ENCODE measurements at places on chromosomes 11 and 22.

GRCh38 chr22:29788339-29789279, 21.4 kb downstream of the UQCR10 start:
- no peak for DNase-seq

DNA sequence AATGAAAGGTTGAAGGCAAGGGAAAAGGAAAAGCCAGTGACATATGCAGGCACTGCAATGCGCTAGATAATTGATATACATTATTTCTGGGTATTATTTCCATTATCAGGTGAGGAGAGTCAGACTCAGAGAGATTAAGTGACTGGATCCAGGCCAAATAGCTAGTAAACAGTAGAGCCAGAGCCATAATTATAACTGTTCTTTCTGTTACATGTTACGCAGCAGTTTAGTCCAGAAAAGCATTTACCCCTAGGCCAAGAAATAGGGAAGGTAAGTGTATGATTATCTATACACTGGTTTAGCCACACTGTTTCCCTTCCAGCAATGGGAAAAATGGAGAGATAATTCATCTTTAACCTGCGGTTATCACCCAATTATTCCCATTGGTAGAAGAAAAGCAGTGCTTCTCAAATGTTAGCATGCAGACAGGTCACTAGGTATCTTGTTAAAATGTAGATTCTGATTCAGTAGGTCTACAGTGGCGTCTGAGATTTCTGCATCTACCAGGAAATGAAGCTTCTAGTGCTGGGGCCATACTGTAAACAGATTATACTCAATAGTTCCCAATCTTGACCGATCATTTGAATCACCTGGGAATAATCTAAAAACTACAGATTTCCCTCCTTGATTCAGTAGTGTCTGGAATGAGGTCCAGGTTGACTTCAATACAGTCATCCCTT, 69.4 kb downstream of the RBFOX2 start:
- no peak for DNase-seq

- DNase-seq: no peak
Observed at GRCh38 chr11:117717485-117718314, 79.3 kb downstream of the DSCAML1 start.

DNA sequence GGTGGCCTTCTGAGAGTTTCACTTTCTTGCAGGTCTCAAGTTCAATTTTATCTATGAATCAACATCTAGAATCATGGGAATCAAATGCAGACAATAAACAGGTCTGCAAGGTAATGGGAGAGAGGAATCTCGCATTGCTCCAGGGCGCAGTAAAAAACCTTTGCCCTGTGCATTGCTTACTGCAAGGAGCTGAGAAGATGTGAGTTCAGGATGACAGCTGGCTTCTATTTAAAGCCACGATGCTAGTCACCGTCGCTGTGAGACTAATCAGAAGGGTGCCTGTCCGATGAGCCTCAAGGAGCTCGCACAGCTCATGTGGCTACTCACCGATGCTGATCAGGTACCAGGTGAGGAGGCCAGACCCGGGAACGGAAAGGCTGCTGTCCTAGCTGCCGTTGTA, 30.2 kb upstream of the APOA1 start:
- DNase-seq: no peak

- DNase-seq: no peak
Observed at GRCh38 chr11:61885166-61885778, 6.1 kb downstream of the FADS3 start.

DNA sequence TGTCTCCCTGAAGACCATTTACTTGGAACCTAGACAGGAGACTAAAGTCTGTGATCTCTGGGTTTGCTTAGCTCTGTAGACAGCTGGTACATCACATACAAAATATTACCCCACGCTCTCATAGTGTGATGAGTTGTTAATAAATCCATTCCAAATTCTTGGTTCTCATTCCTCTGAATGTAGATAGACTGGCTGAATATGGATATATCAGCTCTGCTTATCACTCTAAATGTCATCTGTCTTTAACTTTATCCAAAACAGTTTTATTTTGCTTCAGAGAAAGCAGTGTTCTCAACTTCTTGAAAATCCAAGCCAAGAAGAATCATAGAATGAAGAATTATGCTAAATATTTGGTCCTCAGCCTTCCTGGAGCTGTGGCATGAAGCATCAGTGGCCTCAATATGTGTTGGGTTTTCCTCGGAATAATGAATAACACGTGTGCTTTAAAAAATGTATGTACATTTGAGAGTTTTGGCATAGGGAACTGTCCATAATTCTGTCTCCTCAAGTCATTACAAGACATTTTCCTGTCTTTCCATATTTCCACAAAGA, 10.5 kb upstream of the LDLRAD3 start:
- no peak for DNase-seq

- DNase-seq: no peak
Observed at GRCh38 chr11:120432056-120433018, 79.2 kb upstream of the GRIK4 start.

GRCh38 chr11:12185914-12186313, 75.5 kb downstream of the MICAL2 start:
- no peak for DNase-seq

GRCh38 chr11:102142333-102142732, 32.1 kb downstream of the YAP1 start:
- DNase-seq: no peak

GRCh38 chr22:27217154-27217553, 559.8 kb downstream of the MIAT start:
- DNase-seq: no peak

GRCh38 chr11:131409345-131409744, 38.9 kb downstream of the NTM start:
- DNase-seq: no peak

GRCh38 chr11:87007963-87008362, 29.8 kb upstream of the TMEM135 start:
- DNase-seq: no peak

- no peak for DNase-seq
Observed at GRCh38 chr11:96338910-96339705, 3.9 kb downstream of the MAML2 start.

GRCh38 chr11:68302670-68303069, 9.7 kb upstream of the LRP5 start:
- DNase-seq: no peak

DNA sequence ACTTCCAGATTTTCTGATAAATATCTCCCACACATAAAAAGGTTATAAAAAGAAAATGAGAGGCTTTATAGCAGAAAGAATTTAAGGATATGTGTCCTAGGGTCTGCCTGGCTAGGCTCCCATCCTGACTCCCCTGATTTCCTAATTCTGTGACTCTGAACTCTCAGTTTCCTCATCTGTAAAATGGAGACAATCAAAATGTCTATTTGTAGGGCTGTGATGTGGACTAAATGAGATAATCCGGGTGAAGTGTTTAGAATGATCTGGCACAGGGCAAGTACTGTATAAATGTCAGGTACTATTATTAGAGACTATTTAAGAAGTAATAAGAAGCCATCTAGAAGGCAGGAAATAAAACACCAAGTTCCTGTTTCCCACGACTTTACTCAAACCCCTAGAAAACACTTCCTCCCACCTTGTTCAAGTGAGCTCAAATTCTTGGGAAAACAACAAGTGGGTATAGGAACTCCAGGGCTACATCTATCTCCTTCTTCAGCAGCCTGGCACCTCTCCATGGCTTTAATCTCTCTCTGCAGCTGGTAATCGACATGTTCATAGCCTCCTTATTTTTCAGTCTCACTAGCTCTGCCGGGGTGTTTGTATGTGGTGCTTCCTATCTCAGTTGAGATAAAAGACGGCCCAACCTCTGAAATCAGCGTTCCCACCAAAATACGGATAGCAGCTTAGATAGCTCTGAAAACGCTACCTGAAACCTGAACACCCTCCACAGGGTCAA, 6.7 kb downstream of the ASCC2 start:
- DNase-seq: no peak

DNA sequence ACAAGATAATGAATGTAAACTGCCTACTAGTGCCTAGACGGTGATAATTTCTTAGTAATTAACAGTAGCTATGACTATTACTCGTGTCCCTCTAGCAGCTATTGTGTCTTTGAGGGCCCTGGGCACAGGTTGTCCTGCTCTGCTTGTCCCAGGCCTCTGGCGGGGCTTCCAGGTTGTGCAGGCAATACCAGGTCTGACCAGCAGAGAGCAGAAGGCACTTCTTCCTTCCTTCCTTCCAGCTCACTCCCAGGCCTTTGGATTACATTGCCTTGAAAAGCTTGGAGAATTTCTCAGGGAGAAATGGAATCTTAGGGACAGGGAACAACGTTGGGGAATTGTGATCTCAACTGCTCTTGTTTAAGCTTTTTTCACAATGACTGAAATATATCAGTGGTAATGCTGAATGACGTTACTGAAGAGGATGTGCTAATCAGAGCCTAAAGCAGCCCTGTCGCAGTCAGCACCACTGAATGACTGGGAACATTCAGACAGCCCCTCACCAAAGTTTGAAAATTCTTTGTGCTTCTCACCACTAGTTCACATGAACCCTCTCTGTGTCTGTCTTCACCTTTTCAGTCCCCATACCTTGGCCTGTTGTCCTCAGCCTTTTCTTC, 8.4 kb upstream of the CCKBR start:
- peak; percentile 39 for DNase-seq

DNA sequence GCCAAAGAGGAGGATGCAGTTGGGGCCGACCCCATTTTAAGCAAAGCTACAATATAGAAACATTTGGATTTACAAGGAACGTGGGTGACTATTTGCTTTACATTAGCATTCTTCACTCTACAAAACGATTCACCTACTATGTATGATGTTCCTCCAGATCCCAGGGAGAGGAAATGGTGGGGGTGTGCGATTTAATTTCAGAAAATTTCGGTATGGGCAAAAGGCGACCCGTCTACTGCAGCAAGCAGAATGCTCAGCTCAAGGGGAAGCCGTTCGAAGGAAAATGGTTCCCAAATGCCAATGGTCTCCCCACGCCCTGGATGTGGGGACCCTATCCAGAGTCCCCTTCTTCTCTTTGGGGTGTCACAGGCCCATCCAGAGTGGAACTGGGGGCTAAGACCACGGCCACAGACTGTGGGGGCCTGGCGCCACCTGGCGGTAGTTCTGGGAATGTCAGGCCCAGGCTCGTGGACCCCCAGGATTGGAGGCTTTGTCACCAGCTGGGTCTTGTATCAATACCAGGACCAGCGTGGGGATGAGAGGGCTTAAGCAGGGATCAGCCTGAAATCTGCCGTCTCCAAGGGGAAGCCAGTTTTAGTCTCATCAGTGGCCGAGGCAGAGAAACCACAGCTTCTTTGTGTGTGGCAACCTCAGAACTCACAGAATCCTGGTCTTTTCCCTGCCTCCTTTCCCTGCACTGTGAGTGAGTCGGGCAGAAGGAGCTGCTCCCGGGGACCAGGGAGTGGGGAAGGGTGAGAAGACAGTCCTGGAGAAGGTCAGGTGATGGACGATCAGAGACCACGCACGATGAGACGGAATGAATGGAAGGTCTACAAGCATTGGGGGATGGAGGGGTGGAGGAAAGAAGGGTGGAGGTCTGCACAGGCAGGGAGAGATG, 8.4 kb downstream of the LRRC10B start:
- DNase-seq: peak; percentile 70

DNA sequence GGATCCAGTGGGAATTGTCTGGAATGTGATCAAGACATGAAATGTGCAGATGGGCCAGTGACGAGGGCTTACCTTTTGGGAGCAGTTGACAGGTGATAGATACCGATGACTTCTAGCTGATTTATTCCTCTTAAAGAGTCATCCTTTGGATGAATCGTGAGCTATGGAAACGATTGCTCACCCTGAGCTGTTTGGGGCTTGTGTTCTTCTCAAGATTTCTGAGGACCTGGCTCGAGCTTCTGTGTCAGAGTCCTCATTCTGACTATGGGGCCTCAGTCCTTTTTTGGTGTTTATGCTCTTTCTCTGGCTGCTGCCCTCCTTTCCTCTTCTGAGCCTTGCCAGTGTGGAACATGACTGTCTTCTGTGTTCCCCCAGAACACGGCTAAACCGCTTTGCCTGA, 11.9 kb upstream of the AMPD3 start:
- DNase-seq: no peak

- no peak for DNase-seq
Observed at GRCh38 chr11:127110542-127110941, 110.0 kb upstream of the KIRREL3 start.

GRCh38 chr22:19710769-19711106, 3.6 kb upstream of the SEPTIN5 start:
- DNase-seq: no peak

GRCh38 chr11:123581651-123582399, 72.6 kb downstream of the SCN3B start:
- DNase-seq: no peak

- DNase-seq: no peak
Observed at GRCh38 chr11:132042296-132042695, 671.9 kb downstream of the NTM start.

- no peak for DNase-seq
Observed at GRCh38 chr11:9688716-9689511, 25.0 kb downstream of the SWAP70 start.

GRCh38 chr11:89182773-89183518, 5.3 kb downstream of the TYR start:
- DNase-seq: no peak

GRCh38 chr11:122104341-122104740, 11.7 kb downstream of the BLID start:
- DNase-seq: no peak

GRCh38 chr22:48415520-48415919, 1412.2 kb downstream of the BRD1 start:
- no peak for DNase-seq

GRCh38 chr22:25354456-25354855, 135.0 kb downstream of the CRYBB2 start:
- no peak for DNase-seq

GRCh38 chr11:134170177-134170918, 53.4 kb downstream of the NCAPD3 start:
- DNase-seq: no peak

Measured in stimulated activated effector memory CD8-positive, alpha-beta T cell treated with anti-CD3 and anti-CD28 coated beads, Interleukin-12 subunit alpha, Interleukin-12 subunit beta, amount 100 ng/mL, for 72 hours (primary cell).